Adipocyte (in vitro differentiated cells): ENCODE measurements at places on chromosomes 11 and 22.
A peak's percentile ranks its signal among the peaks of the same experiment; 100 is the strongest.

- DNase-seq: no peak
These were observed 56.4 kb downstream of the CYTH4 start for GRCh38 chr22:37338539-37339246.

DNA sequence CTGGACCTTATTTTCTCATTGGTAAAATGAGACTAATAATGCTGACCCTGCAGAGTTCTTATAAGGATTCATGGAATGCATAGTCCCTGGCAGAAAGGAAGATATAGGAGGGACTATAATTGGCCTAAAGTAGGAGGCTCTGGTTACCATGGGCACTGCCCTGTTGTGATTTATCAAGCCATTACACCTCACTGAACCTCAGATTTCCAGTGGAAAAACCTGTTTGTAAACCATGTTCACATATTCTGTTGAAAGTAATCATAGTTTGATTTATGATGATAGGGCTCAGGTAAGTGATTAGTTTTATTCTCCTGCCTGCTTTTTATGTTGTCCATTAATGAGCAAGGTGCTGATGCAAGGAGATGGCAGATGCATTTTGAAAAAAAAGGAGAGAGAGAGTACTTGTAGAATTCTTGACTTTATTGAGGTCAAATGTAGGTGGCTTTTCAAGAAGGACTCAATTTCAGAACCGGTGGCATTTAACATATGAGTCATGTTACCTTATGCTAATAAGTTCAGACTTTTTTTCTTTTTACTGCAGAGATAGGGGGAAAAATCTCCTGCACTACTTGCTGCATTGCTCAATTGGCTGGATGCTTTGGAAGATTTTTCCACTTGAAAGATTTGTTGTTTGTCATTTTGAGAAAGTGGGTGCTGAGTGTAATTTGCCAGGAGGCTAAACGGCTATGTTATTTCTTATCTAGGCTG lies 14.6 kb downstream of the NF2 start:
- peak; percentile 63 for DNase-seq

DNA sequence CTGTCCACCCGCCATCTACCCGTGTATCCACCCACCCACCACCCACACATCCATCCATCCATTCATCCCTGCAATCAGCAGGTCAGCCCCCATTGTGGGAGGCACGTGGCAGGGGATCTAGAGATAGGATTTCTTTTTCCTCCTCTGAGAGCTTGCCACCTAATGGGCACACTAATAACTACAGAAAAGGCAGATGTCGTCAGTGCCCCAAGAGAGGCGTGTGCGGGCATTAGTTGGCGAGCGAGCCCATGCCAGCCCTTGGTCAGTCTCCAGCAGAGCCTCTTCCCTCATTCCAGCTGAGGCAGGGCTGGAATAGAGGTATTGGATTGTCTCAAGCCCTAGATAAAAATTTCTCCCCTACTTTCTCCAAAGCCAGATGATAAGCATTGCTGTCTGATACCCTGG lies 9.7 kb downstream of the USP2 start:
- DNase-seq: no peak

DNA sequence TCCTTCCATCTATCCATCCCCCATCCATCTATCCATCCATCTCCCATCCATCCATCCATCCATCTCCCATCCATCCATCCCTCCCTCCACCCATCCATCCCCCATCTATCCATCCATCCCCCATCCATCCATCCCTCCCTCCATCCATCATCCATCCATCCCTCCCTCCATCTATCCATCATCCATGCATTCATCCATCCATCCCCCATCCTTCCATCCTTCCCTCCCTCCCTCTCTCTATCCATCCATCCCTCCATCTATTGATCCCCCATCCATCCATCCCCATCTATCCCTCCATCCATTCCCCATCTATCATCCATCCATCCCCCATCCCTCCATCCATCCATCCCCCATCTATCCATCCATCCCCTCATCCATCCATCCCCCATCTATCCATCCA lies 96.7 kb downstream of the MPPED1 start:
- no peak for DNase-seq

GRCh38 chr11:9017773-9018172 lies 14.0 kb upstream of the NRIP3 start:
- DNase-seq: no peak

GRCh38 chr11:90113541-90113940 lies 20.9 kb upstream of the NAALAD2 start:
- DNase-seq: peak; percentile 22

DNA sequence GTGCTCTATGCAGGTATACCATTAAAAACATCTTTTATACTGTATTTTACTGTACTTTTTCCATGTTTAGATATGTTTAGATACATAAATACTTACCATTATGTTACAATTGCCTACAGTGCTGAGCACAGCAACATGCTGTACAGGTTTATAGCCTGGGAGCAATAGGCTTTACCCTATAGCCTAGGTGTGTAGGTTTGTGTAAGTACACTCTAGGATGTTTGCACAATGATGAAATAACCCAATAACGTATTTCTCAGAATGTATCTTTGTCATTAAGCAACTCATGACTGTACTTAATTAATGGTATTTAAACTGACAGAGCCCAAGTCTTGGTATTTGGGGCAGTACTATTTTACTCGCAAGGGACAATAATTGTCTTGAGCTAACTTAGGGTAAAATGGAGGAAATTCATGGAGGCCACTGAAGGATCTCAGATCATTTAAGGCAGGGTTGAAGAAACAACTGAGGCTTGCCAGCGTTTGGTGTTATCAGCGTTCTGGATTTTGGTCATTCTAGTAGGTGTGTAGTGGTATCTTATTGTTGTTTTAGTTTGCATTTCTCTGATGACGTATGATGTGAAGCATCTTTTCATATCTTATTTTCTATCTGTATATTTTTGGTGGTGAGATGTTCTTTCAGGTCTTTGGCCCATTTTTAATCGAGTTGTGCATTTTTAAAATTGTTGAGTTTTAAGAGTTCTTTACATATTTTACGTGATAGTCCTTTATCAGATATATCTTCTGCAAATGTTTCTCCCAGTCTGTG lies 42.4 kb downstream of the ADAMTS15 start:
- no peak for DNase-seq

DNA sequence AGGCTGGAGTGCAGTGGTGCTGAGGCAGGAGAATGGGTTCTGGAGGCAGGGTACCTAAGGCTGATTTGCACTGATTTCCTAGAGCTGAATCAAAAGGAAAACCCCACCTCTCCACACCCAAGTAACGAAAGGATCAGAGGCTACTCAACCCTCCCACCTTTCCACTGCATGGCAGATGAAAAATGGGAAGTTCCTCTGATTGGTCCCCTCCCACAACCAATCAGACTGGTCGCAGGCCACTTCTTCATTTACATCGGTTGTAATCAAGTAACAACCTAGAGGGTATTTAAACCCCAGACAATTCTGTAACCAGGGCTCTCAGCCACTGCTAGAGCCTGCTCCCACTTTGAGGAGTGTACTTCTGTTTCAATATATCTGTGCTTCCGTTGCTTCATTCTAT lies 18.6 kb upstream of the PARVB start:
- no peak for DNase-seq

DNA sequence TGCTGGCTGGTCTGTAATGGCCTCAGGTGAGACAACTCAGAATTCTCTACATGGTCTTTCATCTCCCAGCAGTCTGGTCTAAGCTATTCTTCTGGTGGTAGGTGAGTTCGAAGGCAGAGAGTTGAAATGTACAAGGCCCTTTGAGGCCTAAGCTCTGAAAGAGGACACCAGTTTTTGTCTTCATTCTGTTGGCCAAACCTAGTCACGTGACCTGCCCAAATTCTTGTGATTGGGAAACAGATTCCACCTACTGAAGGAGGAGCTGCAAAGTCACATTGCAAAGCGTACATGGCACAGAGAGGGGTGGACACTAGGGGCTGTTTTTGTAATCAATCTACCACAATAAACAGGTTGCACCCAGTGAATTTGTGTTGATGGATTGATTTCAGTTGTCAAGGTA lies 193.5 kb downstream of the NAV2 start:
- no peak for DNase-seq

GRCh38 chr11:90555477-90555876 lies 332.6 kb upstream of the CHORDC1 start:
- DNase-seq: no peak

DNA sequence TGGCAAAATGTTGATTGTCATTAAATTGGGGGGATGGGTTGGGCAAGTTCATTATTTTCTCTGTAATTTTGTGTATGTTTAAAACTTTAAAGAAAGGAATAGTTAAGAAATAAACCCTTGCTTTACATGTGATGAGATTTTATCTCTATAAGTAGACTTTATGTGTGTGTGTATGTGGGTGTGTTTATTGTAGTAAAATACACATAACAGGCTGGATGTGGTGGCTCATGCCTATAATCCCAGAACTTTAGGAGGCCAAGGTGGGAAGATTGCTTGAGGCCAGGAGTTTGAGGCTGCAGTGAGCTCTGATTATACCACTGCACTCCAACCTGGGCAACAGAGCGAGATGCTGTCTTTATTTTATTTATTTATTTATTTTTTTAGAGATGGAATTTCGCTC lies 83.2 kb downstream of the KIAA1671 start:
- no peak for DNase-seq

DNA sequence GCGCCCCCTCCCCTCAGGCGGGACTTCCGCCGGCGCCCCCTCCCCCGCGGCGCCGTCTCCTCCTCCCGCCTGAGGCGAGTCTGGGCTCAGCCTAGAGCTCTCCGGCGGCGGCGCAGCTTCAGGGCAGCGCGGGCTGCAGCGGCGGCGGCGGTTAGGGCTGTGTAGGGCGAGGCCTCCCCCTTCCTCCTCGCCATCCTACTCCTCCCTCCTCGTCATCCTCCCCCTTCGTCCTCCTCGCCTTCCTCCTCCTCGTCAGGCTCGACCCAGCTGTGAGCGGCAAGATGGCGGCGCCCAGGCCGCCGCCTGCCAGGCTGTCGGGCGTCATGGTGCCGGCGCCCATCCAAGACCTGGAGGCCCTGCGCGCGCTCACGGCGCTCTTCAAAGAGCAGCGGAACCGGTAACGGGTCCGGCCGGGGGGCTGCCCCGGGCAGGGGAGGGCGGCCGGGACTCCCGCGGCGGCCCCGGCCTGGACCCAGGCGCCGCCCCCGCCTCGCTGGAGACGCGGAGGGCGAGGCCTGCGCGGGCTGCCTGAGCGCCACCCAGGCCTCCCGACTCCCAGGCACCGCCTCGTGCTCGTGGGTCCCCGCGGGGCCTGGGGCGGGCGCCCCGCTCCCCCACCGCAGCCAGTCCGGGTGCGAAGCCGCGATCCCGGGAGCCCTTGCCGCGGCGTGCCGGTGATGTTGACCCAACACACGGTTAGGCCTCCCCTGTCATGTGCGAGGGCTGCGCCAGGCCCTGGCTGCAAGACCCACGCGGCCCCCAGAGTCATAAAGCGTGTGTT lies at the start of gene ATXN10:
Gene ATXN10 (plus strand): TSS at position 52 of the 781 bp plus-strand sequence. CDS start 230 bp downstream, at position 282.
- DNase-seq: peak; percentile 84

- no peak for DNase-seq
These were observed 10.1 kb downstream of the ATP5MG start for GRCh38 chr11:118411530-118411929.

GRCh38 chr22:46661221-46661851 lies 41.1 kb downstream of the GRAMD4 start:
- DNase-seq: no peak

DNA sequence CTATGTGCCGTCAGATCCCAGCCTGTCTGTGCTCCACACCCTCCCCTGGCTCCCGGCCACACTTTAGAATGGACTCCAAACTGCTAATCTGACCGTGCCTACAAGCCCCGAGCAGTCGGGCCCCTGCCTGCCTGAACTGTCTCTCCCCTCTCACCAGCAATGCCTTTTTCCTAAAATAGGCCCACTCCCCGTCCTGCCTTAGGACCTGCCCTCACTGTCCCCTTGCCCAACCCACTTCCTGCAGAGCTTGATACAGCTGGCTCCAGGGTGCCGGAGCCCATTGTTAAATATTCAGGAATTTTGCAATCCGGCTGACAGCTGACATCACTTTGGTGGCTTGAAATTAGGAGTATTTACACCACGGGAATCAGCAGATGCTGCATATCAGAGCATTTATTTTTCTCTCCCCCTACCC lies 21.4 kb downstream of the MN1 start:
- DNase-seq: peak; percentile 51

- DNase-seq: peak; percentile 54
These were observed 16.7 kb upstream of the TXNRD2 start for GRCh38 chr22:19958083-19959042.

- DNase-seq: peak; percentile 85
These were observed 24.9 kb upstream of the SHISAL1 start for GRCh38 chr22:44337678-44338004.

DNA sequence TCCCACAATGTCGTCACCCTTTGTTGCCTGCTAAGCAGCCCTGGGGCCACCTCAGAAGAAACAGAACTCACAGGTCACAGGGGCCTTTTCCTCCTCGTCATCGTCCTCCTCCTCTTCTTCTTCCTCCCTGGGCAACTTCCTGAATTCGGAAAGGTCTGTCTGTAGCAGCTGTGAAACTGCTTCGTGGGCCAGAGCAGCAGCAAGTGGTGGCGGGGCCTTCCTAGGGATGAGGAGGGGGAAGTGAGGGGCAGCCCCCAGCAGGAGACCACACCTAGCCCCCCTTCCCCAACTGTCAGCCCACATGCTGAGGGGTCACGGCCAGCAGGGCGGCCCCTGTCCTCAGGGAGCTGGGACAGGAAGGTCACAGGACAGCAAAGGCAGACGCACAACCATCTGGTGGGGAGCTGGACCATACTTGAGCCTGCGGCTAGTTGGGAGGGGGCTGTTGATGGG lies 13.2 kb downstream of the PPM1F start:
- no peak for DNase-seq

DNA sequence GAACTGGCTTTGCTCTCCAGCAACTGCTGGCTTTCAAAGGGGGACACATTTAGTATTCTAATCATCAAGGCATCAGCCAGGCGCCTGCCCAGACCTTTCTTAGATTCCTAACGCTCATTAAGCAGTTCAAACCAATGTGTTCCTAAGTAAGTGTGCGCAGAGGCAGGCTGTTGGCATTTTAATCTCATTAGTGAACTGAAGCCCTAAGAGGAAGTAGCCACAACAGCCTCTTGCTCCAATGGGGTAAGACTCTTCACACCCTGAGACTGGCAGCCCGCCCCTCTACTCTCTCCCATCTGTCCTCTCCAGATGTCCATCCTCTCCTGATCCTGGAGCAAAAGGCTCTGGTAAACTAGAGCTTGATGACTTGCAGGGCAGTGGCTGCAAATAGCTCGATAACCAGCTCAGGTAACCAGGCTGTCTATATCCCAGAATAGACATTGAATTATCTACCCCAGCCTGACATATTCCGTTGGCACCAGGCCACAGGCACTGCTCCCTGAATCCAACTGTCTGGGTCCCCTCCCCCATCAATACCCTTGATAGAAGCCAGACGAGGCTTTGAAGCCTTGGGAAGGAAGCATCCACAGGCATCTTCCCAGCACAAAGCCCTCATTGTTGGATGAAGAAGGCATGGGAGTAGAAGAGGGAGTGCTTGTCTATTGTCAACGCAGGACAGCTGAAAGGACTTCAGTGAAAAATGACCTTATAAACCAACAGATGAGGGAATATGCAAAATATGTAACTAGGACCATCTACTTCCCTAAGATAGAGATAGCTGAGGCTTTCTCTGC lies 321.1 kb downstream of the TENM4 start:
- no peak for DNase-seq

- no peak for DNase-seq
These were observed 11.5 kb upstream of the PEX26 start for GRCh38 chr22:18066181-18066859.
